LoVo (cell line): ENCODE measurements at places on chromosomes 11 and 22.
A peak's percentile ranks its signal among the peaks of the same experiment; 100 is the strongest.

- no peak for DNase-seq
Measured at GRCh38 chr11:27004103-27004502, 10.2 kb downstream of the FIBIN start.

DNA sequence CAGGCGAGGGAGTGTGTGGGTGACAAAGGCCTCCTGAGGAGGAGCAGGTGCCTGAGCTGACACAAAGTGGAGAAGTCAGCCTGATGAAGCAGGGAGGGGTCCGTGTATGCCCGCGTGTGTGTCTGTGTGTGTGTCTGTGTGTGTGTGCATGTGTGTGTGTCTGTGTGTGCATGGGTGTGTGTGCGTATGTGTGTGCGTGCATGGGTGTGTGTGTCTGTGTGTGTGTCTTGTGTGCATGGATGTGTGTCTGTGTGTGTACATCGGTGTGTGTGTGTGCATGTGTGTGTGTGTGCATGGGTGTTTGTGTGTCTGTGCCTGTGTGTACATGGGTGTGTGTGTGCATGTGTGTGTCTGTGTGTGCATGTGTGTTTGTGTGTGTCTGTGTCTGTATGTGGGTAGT is 65.6 kb upstream of the EIF3D start:
- no peak for DNase-seq

- no peak for DNase-seq
Measured at GRCh38 chr22:43734370-43735150, 77.5 kb downstream of the EFCAB6 start.

DNA sequence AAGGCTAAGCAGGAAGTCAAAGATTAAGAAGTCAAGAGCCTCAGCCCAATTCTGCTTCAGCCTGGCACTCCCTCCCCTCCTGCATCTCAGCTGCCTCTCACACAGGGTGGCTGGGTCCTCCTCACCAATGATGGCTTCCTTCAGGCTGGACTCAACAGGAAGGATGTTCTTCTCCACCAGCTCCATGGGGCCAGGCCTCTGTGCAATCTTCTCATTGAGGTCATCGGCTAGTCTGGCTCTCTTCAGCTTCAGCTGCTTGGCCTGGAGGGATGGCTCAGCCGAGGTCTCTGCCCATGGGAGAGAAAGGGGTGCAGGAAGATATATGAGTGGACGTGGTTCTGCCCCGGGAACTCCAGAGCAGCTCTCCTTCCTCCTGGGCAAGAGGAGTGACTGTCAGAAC is 59.1 kb downstream of the SGSM3 start:
- no peak for DNase-seq

- peak; percentile 9 for DNase-seq
Measured at GRCh38 chr11:34749666-34750659, 129.1 kb downstream of the EHF start.

GRCh38 chr11:70608568-70609470 is 210.5 kb downstream of the CTTN start:
- no peak for DNase-seq

DNA sequence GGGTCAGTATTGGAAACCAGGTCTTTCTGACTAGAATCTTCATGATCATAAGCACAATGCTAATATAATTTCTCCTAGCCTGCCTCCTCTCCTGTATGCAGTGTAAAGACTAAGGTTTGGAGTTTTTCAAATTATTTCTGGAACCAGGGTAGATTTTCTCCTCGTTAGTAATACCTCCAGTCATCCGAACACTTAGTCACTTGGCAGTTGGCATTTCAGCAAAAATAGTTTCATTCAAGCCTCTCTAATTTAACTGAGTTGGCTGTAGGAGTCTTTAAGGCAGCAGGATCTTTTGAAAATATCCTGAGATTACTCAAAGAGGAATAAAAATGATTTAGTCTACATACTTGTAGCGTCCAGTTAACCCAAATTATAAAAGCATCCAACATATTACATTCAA is 6.3 kb downstream of the TYR start:
- DNase-seq, result no peak

GRCh38 chr11:36605221-36606216 is 7.5 kb upstream of the RAG2 start:
- DNase-seq, result no peak

GRCh38 chr22:48651981-48652538 is 1175.6 kb downstream of the BRD1 start:
- DNase-seq, result no peak

- DNase-seq, result no peak
Measured at GRCh38 chr11:110297076-110297725, 787 bp upstream of the RDX start.

DNA sequence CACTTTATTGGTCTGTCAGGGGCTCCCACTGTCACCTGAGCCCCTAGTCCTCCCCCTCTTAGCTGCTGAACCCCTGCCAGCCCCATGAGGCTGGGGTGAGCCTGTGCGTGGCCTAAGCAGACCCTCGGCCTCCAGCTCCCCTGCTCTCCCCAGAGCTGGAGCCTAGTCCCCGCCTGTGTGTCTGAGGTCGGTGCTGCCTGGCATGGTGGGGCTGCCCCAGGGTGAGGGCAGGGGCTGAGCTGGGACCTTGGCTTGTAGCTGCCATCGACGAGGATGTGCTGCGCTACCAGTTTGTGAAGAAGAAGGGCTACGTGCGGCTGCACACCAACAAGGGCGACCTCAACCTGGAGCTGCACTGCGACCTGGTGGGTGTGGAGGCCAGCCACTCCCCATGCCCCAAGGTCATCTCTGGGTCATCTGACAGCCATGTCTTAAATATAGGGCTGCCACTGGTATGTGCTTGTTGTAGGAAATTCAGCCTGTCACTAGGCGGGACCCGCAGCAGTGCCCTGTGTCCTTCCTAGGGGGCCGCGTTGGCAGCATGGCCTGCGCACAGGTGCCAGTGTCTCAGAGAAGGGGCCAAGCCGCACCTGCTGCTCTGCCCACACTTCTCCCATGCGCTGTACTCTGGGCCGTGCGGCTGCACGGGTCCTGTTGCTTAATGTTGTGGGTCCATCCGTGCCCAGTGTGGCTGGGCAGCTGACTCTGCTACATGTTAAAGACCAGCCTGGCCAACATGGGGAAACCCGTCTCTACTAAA is 21.0 kb downstream of the PPIL2 start:
- DNase-seq, result no peak

DNA sequence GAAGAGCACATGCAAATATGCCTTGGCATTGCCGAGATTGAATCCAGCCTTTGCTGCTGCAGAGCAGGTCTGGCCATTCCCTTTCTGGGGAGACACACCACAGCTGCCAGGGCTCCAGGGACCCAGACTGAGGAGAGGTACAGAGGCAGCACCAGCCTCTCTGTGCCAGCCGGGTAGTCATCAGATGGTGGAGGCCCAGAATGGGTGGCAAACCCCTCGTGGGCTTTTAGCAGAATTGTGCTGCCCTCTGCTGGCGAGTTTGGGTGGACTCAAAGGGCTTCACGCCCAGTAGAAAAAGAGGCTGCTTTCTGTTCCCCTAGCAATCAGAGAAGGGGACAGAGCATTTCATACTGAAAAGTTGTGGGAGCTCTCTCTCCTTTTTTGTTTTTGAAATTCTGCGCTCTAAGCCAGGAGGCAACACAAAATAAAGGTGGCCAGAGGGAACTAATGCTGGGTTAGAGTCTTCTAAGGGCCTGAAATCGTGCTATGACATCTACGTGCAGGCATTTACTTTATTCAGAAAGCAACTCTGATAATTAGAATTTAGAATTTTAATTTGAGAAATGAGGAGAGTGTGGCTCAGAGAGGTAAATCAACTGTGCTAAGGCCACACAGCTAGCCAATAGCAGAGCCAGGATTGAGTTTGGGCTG is 158.8 kb upstream of the NAV2 start:
- peak; percentile 66 for DNase-seq

DNA sequence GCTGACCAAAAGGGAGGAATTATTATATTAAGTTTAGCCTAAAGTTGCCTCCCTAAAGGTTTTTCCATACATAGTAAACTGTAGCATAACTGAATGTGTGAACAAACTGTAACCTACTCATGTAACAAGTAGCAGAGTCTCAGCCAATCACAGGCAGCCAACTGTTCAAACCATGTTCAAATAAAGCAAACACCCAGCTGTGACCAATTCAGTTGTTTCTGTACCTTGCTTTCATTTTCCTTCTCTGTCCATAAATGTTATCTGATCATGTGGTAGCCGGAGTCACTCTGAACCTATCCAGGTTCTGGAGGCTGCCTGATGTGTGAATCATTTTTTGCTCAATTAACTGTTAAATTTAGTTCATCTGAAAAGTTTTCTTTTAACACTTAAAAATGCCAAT is 373.5 kb downstream of the GUCY1A2 start:
- DNase-seq, result no peak

- peak; percentile 16 for DNase-seq
Measured at GRCh38 chr11:11349870-11350337, 3.1 kb downstream of the CSNK2A3 start.

DNA sequence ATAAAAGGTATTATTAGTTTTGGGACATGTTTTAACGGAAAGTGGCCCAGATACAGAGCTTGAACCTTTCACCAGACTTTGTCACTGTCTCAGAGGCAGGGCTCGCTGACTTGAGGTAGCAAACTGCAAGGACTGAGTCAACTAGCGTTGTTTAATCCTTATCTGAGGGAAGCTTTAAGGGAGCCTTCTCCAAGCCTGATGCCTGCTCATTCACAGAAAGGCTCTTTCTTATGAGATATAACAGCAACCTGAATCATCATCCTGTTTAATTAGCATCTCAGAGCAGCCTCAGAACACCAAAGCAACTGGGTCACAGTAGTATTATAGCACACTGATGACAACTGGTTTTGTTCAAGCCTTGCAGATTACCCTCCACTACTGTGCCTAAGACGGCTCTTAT is 54.2 kb upstream of the CYP2D6 start:
- DNase-seq, result no peak

DNA sequence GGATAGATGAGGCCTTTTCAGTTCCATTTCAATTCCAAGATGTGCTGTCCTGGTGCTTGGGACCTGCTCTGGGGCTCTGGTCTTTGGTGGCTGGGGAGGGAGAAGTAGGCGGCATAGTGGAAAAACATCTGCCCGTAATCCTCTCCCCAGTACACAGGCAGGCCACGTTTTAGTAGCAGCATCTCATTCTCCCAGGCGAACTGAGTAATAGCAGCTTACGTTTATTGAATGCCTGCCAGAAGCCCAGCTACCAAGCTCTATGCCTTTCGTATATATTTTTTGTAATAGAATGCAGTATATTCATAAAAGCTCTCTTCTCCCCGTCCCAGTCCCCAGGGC is 11.4 kb downstream of the ACO2 start:
- DNase-seq, result no peak

DNA sequence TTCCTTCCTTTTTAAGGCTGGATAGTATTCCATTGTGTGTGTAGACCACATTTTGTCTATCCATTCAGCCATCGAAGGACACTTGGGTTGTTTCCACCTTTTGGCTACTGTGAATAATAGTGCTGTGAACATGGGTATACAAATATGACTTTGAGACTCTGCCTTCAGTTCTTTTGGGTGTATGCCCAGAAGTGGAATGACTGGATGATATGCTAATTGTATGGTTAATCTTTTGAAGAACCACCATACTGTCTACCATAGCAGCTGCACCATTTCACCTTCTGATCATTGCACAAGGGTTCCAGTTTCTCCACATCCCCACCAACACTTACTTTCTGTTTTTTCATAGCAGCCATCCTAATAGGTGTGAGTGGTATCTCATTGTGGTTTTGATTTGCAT is 30.3 kb downstream of the SGSM1 start:
- DNase-seq, result no peak

- no peak for DNase-seq
Measured at GRCh38 chr22:42074846-42075676, 1.0 kb downstream of the PHETA2 start.

GRCh38 chr22:27772081-27772983 is 29.2 kb downstream of the MN1 start:
- no peak for DNase-seq

- DNase-seq, result no peak
Measured at GRCh38 chr22:43529461-43529860, 117.6 kb downstream of the MPPED1 start.

- DNase-seq, result no peak
Measured at GRCh38 chr11:124674571-124674970, 867 bp downstream of the SPA17 start.

GRCh38 chr11:105315287-105315686 is 175.7 kb upstream of the CARD18 start:
- no peak for DNase-seq

DNA sequence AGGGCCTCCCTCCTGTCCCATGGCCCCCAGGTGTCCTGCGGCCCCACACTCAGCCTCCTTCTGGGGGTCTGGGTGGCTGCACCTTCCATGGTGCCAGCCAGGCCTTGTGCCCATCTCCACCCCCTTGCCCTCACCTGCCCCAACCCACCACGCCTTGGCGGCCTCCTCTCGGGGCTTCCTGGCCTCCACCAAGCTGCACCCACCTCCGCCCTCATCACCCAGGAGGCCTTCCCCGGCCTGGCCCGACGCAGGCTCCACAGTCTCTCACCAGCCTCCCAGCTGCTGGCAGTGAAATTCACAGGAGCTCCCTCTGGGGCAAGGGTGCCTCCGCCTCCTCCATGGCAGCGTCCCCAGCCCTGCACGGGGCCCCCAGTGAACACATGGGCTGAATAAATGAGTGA is 35.9 kb upstream of the WNT7B start:
- DNase-seq, result no peak

DNA sequence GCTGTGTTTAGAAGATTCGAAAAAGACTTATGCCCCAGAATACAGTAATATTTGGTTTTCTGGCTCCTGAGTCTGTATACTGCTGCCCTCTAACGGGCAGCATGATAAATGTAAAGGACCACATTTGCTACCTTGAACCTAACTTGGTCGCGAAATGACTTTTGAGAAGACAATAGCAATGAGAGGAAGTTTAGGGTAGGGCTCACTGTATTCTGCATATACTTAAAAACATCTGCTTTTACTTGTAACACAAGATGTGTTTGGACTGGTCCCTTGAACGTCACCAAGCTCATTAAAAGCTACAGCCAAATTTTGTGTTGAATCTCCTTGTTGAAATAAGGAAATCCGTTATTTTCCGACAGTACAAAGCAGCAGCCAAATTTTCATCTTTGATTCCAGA is 309.1 kb downstream of the SWAP70 start:
- DNase-seq, result peak; percentile 25

- DNase-seq, result no peak
Measured at GRCh38 chr11:78425399-78426070, 7.9 kb upstream of the GAB2 start.

DNA sequence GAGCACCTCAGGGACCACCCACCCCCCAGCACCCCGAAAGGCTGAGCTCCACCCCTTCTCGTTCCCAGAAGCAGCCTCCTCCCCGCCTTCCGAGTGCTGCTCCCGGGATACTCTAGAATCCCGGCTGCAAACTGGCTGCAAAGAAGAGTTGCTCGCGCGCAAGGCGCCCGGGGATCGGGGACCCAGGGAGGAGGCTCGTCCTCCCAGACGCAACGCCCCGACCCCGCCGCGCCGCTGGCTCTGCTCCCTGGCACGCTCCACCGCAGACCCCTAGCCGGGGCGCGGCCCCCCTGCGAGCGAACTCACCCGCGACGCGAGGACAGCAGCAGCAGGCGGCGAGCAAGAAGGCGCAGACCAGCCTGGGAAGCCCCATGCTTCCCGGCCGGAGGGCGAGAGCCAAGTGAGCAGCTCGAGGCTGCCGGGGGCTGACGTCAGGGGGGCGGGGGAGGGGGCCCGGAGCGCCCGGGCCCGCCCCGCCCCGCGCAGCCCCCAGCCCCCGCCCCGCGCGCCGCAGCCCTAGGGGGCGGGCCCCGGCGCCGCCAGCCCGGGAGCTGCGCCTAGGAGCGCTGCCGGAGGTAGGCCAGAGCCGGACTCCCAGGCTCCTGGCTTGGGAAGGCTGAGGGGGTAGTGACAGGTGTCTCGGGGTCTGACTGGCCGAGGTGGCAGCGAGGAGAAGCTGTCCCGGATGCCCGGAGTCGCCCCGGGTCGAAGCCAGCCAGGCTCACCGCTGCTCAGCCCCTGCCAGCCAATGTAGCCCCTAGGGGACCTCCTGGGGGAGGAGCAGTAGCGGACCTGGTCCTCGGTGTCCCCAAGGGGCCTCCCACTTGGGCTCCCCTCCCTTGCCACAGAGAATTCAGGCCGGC is at the start of gene MCAM:
MCAM (minus strand) TSS at position 402 of the 863 bp plus-strand sequence; CDS start at position 373, 29 bp downstream.
- DNase-seq, result no peak
